ENCODE measurements at places on chromosomes 1 and 21.
A peak's percentile ranks its signal among the peaks of the same experiment; 100 is the strongest.

GRCh38 chr1:85372683-85373377, 92.1 kb downstream of the DDAH1 start:
- no peak for DNase-seq

DNA sequence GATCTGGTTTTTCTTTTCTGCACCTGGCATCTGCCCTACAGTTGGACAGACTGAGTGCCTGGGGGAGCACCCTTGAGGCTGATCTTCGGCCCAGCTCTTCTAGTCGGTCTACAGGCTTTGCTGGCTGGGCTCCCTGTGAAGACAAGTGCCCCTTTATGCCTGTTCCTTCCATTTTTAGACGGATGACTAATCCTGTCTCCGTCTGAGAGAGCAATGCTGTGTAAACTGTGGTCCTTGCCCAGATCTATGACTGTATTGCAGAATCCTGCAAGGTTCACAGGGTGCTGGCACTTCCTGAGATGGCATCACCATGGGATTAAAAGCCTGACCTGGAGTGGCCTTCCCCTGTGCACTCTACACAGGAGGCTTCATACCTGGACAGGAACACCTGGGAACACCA, 47.6 kb upstream of the SAMD13 start:
- peak; percentile 90 for DNase-seq

DNA sequence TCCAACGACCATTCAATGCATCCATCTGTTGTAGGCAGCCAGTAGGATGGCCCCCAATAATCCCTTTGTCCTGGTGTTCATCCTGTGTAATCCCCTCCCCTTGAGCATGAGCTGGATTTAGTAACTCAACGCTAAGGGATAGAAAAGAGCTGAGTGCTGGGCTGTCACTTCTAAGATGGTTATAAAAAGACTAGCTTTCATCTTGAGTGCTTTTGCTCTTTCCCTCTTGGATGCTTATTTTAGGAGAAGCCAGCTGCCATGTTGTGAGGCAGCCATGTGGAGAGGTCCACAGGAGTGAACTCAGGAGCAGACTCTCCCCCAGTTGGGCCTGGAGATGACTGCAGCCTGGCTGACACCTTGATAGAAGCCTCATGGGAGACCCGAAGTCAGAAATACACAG, 401.5 kb downstream of the VAV3 start:
- no peak for DNase-seq

- no peak for DNase-seq
Measured at GRCh38 chr1:168092566-168093355, 44.0 kb downstream of the GPR161 start.

DNA sequence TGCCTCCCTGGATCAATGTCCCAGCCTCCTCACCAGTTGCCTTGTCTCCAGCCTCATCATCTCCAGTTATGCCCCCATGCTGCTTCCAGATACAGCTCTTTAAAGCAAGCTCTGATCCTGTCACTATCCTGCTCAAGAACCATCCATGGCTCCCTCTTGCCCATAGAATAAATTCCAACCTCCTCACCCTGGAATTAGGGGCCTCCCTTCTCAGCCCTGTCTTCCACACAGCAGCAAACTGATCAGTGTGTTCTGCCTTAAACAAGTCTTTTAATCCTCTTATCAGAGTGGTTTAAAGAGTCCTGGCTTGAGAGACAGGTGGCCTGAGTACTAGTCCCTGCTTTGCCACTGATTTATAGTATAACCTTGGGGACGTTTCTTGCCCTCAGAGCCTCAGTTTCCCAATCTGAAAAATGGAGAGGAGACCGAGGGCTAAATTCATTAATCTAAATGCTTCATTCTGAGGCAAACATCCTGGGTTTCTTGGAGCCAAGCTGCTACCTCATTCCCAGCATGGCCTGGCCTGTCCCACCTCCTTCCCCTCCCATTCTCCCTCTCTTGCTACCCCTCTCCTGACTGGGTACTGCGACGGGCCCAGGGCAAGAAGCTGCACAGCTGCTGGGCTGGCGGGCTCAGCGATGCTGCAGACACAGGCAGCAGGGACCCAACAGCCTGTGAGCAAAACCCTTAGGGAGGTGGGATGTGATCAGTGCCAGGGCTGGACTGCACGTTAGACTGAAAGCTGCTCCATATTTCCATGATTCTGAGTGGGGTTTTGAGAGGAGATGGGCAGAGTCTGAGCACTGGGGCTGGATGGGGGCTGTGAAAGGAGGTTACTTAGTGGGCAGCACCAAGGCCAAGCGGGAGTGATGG, 221.4 kb downstream of the PTPRU start:
- no peak for DNase-seq

- no peak for DNase-seq
Measured at GRCh38 chr1:153791648-153792253, 16.5 kb downstream of the SLC27A3 start.

DNA sequence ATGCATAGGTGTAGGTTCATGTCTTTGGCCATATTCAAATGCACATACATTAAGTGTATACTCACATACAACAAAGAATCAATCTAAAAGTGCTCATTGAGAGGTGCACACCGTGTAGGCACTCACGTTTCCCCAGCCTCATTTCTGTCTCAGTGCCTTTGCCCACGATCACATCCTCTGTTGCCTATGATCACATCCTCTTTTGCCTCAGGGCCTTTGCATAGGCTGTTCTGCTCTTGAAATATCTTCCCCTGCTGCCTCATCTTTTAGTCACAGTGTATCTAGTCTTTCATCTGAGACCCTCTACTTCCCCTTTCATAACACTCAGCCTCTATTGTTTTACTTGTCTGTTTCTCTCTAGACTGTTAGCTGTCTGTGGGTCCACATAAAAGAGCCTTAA, 69.3 kb downstream of the FOXD2 start:
- DNase-seq, result no peak

DNA sequence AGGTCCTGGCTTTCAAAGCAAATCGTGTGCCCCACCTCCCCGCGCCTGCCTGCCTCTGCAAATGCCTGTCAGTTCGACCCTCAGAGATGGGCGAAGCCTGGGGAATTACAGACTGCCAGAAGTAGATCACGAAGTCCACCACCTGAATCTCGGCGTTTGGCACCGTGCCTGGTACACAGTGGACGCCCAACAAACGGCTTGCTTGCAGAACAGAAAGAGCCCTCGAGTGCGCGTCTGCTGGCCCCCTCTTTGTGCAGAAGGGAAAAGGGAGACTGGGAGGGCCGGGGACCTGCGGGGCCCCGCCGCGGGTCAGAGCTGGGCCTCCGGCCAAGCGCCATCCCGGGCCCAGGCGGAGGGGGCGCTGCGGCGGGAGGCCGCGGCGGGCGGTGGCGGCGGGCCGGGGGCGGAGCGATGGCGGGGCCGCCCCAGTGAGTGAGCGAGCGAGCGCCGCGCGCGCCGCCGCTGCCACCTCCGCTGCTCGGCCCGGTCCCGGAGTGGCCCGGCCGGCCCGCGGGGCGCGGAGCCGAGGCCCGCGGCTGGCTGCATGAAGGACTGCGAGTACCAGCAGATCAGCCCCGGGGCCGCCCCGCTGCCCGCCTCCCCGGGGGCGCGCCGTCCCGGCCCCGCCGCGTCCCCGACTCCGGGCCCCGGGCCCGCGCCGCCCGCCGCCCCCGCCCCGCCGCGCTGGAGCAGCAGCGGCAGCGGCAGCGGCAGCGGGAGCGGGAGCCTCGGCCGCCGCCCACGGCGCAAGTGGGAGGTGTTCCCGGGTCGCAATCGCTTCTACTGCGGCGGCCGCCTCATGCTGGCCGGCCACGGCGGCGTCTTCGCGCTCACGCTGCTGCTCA, at the start of gene ZDHHC18:
Gene ZDHHC18 (plus strand): TSS at position 428 of the 845 bp plus-strand sequence. CDS start 117 bp downstream, at position 545.
- DNase-seq, result no peak

- DNase-seq, result no peak
Measured at GRCh38 chr1:44501047-44501890, 96.2 kb downstream of the RNF220 start.

- DNase-seq, result no peak
Measured at GRCh38 chr1:156895455-156895812, 1.9 kb downstream of the PEAR1 start.

DNA sequence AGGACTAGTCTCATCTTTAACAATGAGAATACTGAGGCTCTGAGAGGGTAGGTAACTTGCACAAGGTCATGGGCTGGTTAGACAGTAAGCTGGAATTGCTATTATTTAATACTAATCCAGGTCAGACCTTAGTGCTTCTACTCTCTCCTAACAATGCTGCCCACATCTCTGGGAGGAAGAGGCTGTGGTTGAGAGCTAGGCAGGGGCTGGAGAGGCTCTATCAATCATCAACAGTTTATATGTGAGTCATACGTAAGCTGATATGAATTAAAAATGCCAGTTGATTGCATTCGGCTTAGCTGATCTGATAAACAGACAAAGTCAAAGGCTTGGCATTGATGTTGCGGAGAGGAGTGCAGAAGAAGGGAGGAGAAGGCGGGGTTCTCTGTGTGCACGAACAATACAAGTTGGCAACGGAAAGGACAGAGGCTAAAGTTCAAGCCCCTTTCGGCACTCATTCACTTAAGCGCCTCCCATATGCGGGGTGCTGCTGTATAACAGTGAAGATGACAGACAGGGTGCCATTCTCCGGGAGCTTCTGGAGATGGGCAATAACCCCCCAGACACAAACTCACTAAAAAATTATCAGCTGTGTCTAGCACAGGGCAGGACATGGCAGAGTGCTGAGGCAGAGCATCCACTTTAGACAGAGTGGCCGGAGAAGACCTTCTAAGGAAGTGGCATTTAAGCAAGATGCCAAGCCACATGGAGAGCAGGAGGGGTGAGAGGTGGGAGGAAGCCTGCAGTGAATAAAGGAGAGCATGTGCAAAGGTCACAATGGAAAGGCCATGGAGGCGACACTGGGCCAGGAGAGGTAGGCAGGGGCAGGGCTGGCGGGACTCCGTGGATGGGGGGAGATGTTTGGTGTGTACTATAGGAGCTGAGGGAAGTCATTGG, 195.2 kb downstream of the ZSCAN20 start:
- no peak for DNase-seq

- DNase-seq, result no peak
Measured at GRCh38 chr1:230548997-230549396, 93.3 kb upstream of the COG2 start.

GRCh38 chr21:17813353-17813752, 5.8 kb downstream of the C21orf91 start:
- DNase-seq, result no peak

GRCh38 chr1:23370709-23371584, 1.3 kb upstream of the ZNF436 start:
- no peak for DNase-seq

Measured in epithelial cell of proximal tubule (primary cell).